ENCODE measurements at places on chromosomes 2 and 18.

DNA sequence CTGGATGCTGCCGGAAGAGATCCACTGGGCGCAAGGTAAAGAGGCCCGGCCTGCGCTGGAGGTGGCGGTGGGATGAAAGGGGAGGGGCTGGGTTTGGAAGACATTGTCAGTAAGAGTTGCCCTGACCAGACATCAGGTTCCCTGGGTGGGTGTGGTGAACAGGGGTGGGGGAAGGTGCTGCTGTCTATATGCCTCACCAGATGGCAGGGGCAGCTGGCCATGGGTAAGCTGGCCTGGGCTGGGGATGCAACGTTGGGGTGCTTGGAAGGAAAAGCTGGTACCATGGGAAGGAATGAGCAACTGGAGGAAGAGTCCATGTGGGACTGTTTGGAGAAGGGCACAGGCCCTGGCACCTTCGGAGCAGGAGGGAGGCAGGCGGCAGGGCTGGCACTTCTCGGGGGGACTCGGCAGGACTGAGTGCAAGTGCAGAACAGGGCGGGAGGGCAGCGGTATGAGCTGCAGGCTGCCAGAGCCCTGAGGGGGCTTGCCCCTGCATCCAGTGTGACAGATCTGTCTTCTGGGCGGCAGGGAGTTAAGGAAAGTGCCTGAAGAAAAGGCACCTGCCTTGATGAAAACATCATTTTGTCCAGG, 146.4 kb downstream of the DYSF start:
- no peak for DNase-seq

DNA sequence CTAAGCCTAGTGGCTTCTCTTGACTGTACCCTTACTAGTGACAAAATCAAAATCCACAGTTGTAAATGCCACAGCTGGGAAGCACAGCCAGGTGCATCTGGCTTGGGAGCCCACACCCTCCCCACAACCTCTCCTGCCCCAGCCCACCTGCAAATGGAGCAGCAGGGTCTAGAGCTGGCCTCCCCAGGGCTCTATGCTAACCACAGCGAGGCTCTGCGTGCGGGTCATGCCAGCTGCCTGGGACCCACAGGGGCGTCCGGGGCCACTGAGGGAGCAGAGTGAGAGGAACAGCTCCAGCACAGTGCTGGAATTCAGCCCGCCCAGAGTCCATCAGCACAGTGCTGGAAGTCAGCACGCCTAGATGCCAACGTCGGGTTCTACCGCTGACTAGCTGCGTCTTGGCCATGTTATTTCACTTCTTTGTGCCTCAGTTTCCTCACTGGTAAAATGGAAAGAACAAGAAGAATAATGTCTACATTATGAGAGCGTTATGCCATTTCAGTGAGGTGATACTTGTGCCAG, 109.1 kb upstream of the ID2 start:
- no peak for DNase-seq

DNA sequence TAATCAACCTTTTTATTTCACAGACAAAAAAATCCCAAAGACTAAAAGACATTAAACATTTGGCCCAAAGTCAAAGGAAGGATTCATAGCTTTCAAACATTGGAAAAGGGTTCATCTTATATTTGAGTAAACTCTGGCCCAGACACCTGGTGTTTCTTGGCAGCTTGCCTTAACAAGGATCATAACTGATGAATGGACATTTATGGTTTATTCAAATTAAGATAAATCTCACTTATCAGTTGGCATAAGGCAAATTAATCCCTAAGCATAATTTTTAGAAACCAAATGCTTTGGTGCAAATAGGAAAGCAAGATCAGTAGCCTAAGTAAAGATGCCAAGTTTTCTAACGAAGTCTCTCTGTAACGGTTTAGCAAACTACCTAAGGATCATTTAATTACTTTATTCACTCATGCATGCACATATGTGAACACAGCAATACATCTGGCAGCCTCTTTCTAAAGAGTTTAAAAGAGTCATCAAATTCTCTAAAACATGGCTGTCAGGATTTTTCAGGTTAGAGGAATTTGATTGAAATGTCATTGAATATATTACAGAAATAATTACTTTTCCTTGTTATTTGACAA, 323.4 kb upstream of the RBMS1 start:
- DNase-seq, result no peak

DNA sequence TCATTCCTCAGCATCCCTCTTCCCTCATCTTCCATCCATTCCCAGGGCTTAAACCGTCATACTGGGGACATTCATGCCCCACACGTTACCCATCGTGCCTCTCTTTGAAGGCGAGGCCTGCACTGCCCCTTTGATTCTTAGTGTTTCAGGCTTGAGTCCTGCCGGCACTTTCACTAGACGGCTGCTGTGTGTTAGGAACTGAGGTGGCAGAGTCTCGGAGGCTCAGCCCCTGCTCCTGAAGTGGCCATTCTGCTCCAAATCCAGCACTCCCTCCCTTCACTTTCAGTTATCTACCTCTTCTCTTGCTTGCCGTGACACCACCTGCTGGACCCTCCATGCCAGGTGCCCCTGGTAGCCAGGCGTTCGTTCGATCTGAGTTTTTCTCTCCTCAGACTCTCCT, 43.0 kb downstream of the GRHL1 start:
- no peak for DNase-seq

- no peak for DNase-seq
These were observed 15.3 kb downstream of the CAPN10 start for GRCh38 chr2:240601831-240602160.

GRCh38 chr2:187614756-187615155, 60.5 kb upstream of the TFPI start:
- peak; percentile 66 for DNase-seq

DNA sequence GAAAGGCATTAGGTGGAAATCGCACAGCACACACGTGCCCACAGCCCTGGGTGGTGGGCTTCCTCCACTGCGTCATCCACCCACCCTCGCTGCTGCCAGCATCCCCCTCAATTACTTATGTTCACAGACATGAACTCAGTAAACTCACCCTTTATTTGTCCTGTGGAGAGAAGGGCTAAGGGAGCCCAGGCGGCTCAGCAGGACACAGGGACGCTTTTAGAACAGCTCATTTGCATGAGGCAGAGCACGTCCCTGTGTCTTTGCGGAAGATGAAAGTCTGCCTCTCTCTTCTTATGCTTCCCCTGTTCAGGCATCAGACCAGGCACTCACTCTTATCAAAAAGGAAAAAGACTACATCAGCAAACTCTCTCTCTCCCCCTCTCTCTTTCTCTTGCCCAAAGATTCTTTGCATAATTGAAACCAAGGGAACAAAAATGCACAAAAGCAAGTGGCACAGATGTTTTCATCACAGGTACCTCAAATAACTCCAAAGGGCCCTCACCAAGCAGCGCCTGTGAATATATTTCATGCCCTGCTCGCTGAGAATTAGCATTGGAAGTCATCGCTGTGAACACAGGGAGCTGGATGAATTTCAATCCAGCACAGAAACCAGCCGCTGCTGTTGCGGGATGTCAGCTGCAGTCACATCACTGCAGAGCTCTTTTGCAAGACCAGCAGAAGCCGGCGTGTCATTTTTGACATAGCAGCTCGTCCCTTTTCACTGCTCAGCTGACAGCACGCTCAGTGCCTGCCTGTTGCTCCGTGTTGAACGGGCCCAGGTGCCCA, 376.3 kb upstream of the MYT1L start:
- DNase-seq, result no peak

- no peak for DNase-seq
These were observed 164.3 kb downstream of the MIB1 start for GRCh38 chr18:21904856-21905255.

DNA sequence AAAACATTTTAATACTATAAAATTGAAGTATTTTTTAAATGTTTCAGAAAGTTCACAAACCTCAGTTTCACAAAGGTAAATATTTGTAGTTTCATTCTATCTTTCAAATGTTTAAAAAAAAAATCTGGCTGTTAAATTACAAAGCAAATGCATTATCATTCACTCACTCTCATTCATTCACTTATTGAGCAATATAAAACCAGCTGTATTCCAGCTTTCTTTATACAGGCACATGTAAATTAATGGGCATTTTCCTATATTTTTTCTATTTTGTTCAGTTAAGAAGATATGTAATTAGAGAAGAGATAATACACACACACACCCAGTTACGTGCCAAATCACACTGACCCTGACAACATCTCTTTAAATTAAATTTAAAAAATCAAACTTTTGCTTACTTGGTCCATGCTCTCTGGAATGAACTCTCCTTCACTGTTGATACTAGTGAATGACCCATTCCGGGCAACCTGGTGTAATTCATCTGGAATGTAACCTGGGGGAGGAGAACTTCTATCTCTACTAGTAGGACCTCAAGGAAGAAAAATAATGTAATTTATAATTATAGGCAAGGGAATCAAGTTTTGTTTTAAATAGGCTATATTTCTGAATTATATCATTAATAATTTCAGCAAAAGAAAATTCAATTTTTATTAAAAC, 32.5 kb upstream of the ERCC3 start:
- DNase-seq, result peak; percentile 38

DNA sequence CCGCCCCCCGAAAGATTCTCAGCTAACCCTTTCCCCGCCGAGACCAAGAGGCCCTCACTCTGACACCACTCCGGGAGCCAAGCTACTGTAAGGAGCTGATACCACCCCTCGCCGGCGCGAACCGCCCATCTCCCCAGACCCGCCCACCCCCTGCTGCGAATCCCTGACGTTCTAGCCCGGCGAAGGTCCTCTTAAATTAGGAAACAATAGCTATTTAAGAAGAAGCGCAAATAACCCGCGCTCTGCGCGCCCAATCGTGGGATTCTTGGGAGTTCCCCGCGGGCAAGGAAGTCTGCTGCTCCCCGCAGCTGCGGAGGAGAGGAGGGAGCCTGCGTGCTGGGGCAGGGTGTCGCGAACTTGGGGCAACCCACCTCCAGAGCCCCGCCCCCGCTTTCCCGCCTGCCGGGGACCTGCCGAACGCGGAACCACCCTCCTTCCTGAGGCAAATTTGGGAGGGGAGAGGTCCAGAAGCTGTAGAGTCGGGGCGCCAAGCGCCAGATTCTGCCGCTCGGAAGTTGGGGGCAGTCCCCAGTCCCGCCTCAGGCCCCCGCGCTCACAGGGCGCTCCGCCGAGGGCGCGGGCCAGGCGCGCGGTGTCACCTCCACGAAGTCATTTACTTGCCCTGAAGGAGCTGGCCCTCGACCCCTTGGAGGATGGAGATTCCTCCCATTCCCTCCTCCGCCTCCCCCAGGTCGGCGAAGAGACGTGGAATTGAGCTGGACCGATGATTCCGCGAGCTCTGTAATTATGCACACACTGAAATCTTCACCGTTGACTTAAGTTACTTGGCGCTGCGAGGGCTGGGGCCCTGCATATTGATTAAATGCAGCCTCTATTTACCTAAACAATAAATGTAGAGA, 8.4 kb upstream of the SP9 start:
- no peak for DNase-seq

GRCh38 chr2:216339456-216340279, 32.6 kb downstream of the MARCHF4 start:
- DNase-seq, result peak; percentile 57

DNA sequence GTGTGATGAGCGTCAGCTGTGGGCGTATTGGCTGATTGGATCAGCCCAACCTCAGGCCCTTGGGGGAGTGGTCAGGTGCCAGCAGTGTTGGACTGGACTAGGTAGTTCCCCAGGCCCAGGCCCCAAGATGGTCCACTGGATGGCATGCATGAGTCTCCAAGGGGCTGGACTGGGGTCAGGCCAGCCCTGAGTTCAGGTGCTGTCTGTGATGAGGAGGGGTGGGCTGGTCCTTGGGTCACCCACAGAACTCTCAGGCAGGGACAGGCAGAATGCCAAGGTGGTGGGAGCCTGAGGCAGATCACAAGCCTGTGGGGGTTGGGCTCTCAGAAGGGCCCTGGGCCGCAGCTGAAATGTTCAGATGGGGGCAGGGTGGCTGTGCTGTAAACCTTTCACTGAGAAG, 59.5 kb upstream of the THUMPD2 start:
- no peak for DNase-seq

DNA sequence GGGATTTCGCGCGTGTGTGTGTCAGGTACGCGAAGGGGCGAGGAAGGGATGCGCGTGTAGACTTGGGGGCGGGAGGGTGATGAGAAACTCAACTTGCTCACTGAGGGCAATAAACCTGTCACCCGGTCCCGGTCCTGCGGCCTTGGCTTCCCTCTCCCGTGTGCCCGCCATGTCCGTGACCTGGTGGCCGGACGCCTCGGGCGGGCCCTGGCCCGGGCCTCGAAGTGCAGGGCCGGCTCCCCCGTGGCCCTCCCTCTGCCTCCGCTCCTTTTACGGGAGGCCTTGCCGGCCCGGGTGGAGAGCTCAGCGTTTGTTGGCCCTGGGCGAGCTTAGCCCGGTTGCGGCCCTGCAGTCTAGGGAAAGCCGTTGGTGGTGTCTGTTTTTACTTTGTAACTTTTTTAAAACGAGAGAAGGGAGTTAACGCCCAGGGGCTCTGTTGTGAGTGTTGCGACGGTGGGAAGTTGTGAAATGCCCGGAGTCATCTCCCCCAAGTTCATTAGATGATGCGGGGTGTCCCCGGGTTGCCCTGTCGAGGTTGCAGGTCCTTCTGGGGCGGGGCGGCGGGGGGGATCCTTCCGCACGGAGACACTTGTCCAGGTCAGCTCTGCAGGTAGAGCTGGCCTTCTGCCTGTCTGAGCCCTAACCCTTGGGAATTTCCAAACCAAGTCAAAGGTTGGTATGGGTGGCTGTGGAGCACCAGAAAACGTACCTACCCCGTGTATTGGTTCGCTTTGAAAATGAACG, 883 bp downstream of the SMCHD1 start:
- peak; percentile 61 for DNase-seq

DNA sequence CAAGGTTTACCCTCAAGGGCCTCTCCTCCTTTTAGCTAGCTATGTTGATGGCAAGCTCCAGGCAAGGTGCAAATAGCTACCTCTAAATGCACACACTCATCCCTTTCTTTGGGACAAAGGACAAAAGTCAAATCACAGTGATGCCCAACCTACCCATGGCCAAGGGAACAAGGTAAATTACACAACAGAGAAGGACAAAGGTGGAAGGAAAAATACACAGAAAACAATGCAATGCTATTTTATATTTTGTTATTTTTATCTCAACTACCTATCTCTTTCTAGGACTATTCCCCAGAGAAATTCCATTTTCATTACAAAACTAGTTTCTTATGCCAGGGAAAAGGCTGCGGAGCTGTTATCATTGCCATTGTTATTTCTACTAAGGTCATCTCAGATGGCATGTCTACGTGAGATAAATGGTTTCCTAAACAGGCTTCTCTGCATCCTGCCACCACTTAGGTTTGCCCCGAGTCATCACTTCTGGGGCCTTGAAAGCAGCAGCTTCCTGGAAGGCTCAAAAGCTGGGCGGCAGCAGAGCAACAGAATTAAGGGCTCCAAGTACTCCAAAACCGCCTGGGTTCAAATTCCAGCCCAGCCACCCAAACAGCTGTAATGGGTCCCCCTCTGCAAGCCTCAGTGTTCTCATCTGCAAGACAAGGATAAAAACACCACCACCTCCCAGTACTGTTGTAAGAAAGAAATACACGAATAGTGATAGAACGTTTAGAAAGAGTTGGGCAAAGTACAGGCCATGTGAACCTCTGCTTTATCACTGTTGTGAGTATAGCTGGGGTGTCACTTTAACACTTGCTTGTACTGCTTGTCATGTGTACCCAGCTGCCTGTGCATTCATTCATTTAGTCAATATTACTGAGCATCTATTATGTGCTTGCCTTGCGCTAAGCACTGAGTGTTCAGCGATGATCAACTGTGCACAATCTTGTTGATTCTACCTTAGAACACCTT, 20.9 kb downstream of the BCL2 start:
- no peak for DNase-seq

- peak; percentile 90 for DNase-seq
These were observed 42.1 kb downstream of the MTCL1 start for GRCh38 chr18:8747440-8747937.
